ENCODE measurements at places on chromosomes 16 and 17.

DNA sequence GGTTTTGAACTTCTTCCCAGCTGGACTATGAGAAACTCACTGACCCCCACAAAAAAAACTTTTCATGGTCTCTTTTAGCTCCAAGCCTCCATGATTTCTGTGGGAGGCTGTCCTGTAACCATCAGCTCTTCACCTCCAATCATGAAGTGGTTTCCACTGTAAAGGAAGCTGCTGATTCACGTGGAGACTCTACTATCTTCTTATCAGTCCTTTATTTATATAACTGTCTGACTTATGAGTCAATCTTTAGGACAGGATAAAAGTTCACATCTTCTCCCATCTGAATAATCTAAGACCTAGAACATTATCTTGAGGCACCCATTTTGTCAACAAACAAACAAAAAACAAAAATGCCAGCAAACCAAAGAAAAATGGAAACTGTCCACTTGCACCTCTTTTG lies 409.9 kb downstream of the SLC39A11 start:
- DNase-seq: peak; percentile 75

DNA sequence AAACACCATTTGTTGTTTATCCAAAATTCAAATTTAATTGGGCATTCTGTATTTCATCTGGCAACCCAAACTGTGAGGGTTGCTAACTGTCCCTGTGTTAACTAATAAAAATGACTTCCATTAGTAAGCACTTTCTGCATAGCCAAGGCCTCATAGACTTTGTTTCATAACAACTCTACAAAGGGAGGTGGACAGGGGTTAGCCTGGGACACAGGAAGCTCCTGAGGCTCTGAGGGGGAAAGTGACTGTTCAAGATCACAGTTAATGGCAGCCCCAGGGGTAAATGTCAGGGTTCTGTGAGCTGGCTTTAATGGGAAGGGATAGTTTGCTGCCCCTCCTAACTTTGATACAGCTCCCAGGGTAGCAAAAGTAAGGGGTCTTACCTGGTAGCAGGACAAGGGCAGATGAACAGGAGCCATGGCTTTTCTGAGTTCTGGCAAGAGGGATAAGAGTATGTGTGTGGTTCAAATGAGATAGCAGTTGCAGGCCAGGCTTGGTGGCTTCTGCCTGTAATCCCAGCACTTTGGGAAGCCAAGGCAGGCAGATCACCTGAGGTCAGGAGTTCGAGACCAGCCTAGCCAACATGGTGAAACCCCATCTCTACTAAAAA lies 2.2 kb downstream of the HEATR9 start:
- DNase-seq: peak; percentile 56

GRCh38 chr16:47519037-47519436 lies 57.9 kb downstream of the PHKB start:
- no peak for DNase-seq

GRCh38 chr16:64182985-64183384 lies 938.9 kb downstream of the CDH11 start:
- no peak for DNase-seq

- peak; percentile 76 for DNase-seq
Observed at GRCh38 chr16:19130852-19131824, 17.4 kb downstream of the ITPRIPL2 start.

DNA sequence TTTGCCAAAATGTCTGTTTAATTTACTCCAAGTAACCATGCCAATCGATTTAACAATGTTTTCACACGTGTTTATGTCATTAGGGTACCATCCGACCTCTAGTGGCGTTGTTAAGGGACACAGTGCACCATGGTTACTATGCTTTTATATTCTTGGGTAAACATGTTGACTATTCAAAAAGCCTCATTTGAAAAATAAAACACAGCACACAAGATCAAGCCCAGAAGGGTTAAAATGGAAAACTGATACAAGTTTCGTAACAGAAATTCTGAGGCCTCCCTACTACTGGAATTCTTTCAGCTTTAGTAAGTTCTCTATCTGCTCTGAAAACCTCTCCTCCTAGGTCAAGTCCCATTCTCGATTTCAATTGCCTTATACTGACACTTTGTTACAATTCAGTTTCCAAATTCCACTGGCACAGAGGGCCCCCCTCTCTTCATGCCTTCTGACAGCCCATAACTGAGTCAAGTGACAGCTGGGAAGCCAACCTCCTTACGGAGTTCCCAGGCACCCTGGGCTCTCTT lies 2.1 kb downstream of the CFAP20 start:
- peak; percentile 48 for DNase-seq

GRCh38 chr16:60703096-60703495 lies 1333.1 kb downstream of the CDH8 start:
- DNase-seq: no peak

DNA sequence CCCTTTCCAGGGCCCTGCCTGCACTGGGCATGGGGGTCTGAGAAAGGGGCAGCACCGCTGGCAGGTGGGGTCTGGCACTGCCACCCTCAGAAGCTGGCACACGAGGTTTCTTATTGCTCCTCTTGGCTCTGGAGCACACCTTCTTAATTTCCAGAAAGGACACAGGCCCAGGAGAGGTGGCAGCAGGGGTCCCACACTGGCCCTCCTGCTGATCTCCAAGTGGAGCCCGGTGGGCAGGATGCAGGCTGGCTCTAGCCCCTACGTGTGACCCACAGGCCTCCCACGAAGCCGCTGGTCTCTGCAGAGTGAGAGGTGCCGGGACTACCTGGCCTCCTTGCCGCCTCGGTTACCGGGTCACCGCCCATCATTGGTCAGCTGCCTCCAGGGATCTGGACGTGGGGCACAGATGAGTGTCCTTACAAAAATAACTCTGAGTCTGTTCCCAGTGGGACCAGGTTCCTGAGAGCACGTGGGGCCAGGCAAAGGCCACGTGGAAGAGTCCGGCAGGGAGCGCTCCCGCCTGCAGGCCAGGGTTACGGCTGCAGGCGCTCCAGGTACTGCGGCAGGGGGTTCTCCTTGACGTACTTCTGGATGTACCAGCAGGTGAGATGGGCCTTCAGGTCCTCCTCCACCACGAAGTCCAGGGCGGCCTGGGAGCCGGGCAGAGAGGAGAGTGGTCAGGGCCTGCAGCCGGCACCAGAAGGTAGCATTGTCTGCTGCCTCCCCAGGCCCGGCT lies 10.3 kb downstream of the NATD1 start:
- no peak for DNase-seq

DNA sequence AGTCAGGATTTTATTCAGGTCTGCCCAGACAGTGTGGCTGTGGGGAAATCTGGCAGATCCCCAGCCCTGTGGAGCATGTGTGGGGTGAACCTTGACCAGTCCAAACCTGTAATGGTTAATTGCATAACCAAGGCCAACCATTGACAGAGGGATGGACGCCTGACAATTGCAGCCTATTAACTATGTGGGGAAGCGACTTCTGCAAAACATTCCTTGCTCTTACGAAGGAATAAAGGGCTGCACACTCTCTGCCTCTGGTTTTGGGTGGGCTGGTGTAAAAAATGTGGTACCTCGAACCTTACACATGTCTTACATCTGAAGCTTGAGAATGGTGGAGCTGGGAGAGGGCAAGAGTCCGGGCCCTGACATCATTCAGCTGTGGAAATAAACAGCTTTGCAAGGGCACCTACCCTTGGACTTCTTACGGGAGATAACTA lies 35.8 kb downstream of the MAF start:
- DNase-seq: no peak

DNA sequence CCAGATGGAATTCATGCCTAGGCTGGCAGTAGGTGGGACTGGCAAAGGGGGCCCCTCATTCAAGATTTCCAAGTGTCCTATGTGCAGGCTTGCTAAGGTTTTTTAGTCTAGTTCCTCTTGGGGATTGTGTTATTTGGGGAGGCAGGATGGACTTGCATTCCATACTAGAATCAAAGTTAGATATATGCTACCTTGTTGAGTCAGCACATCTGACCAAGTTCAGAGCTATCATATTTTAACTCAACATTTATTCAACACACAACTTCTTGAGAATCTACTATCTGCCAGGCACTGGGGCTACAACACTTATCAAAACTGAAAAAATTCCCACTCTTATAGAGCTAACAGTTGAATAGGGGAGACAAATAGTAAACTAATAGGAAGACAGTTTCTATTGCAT lies 6.7 kb downstream of the GP2 start:
- DNase-seq: no peak

DNA sequence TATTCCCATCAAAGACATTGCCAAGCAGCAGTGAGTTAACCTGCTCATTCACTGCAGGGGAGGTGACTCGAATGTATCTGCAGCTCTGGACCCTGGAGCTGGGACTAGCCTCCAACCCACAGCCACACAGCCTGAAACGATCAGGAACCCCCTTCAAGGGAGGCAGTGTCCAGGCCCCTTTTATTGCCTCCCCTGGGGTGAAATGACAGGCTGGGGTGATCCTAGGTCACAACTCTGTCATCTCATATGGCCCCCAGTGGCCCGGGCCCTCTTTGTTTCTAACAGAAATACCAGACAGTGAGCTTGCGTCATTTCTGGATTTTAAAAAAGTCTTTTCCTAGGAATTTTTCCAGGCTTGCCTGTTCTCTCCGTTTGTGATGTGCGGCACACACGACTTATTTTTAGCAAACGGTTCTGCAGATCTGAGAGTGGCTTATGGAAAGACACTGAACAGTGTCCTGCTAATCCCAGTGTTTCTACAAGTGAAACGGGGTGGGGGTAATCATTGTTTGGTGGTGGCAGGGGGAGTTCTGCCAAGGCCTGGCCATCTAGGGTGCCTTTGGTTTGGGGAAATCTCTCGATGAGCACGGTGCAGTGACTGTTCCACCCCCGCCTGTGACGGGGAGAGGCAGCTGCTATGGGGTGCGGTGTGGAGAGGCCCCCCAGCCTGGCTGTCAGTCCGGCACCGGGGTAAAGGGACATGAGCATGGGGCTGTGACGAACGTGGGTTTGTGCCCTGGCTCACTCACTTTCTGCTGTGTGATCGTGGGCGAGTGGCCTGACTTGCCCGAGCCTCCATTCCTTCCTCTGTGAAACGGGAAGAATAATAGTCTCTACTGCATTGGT lies 27.2 kb downstream of the NAGPA start:
- no peak for DNase-seq

DNA sequence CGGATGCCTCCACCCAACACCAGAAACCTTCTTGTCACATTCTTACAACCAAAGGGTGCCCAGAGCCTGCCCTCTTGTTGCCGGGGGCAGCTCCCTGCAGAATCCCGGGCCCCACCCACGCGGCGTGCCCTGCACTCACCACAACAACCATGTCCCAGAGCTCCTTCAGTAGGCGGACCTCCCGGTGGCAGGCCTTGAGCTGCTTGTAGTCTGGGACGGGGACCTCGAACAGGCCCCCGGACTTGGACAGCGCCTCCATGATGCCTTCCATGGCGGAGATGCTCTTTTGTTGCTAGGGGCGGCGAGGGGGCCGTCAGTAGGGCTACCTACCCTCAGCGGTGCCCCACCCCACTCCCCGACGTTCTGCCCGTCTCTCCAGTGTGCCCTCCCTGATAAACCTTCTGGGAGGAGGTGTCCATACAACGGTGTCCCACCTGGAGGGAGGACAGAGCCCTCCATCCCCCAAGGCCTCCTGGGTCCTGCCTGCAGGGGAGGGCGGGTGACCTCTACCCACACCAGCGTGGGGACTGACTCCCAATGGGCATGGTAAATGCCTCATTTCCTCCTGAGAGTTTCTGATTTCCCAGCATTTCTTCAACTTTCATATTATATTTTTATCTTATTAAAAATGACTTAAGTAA lies 52.2 kb downstream of the DNAH17 start:
- DNase-seq: no peak

DNA sequence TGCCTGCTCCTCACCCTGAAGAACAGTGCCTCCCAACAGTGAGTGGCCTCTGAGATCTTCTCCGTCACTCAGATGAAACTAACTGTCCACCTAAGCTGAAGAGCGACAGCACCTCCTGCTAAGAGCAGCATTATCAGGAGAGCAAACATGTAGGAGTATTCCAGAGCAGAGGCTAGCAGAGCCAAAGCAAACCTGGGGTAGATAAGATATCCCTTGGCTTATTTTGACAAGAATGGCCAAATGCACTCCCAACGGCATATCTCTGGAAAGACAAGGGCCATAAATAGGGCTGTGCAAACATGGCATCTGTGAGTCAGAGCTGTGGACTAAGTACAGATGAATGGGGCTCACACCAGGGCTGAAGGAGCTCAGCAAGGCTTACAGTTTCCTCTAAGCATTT lies 96.3 kb downstream of the NDEL1 start:
- DNase-seq: peak; percentile 43

DNA sequence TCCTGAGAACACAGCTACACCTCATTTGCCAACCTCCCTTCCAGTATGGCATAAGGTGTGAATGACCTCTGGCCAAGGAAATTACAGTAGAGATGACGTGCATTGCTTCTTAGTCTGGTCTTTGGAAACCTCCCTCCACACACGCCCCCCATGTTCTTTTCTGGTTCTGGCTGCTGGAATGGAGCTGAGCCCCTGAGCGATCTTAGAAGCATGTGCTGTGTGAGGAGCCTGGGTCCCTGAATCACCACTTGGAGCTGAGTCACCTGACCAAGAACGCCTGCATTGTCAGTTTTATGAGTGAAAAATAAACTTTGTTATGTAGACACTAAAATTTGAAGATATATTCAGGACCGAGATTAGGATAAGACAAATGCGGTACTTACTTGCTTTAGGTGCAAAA lies 51.4 kb downstream of the HS3ST3A1 start:
- DNase-seq: peak; percentile 53

DNA sequence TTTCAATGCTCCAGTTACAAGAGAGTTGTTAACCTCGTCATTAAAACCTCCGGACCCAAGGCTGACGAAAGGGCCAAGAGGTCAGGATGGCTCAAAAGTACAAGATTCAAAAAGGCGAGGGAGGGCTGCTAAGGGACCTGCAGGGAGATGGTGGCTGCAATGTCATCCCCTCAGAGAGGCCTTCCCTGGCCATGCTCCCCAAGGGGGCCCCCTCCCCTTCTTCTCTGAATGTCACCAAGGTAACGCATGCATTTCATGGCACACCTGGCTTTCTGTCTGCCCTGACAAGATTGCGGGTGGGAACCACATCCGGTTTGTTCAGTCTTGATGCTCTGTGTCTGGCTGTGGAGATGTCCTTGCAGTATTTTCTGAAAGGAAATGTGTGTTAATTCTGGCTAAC lies 89.9 kb downstream of the C16orf78 start:
- no peak for DNase-seq

DNA sequence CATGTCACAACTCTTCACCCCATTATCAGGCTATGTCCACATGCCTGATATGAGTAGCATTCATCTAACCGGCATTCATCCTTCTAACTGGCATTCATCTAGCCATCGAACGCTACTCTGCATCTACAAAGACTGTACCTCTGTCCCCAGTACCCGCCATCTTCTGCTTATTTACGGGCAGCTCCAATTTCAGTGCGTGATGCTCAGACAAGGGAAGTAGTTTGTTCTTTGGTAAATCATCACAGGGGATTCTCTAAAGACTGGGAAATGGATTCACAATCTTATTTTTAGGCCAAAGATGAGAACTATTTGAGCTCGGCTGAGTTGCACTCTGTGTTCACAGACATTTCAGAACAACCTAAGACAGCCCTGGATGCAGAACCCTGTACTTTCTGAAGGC lies 39.4 kb downstream of the STAT5B start:
- no peak for DNase-seq

- DNase-seq: no peak
Observed at GRCh38 chr17:83085103-83085502, 5.7 kb downstream of the METRNL start.

GRCh38 chr16:51405361-51405760 lies 254.3 kb upstream of the SALL1 start:
- no peak for DNase-seq

Measured in iris pigment epithelial cell (primary cell).